ENCODE measurements at places on chromosomes 16 and 17.

GRCh38 chr17:17391668-17392370, 85.0 kb upstream of the MED9 start:
- DNase-seq = peak; percentile 53

GRCh38 chr17:29582254-29582765, 7.1 kb downstream of the GIT1 start:
- DNase-seq = no peak

- DNase-seq = peak; percentile 68
These were observed at the start of gene SAMD14 for GRCh38 chr17:50129728-50130558. SAMD14 (minus strand) TSS chr17:50130160; CDS start chr17:50124959, 5,201 bp downstream.

DNA sequence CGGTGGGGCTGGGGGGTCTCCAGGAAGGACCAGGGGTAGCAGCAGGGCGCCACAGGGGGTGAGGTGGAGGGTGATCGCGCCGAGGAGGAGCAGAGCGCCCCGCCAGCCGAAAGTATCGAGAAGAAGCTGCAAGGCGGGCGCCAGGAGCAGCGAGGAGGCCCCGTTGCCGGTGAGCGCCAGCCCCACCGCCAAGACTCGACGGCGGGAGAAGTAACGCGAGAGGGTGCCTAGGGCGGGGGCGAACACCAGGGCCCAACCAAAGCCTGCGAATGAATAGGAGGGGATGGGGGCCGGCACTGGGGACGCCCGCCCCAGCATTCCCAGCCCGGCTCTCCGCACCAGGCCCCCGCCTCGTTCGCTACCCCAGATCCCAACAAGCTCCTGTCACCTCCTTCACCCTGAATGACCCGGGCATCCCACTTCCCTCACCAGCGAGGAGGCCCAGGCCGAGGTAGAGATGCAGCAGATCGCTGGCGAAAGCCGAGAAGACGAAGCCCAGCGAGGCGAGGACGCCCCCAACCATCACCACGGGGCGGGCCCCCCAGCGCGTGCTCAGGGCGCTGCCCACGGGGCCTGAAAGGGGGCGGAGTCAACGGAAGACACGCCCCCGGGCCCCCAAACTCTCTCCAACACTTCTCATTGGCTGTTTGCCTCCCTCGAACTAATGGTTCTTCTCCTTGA, 1.3 kb downstream of the SLC16A11 start:
- DNase-seq = peak; percentile 64

GRCh38 chr17:72033334-72033733, 87.5 kb upstream of the SOX9 start:
- no peak for DNase-seq

GRCh38 chr16:12439399-12440227, 364.1 kb downstream of the CPPED1 start:
- DNase-seq = no peak

GRCh38 chr17:70089513-70090148, 14.6 kb downstream of the KCNJ16 start:
- no peak for DNase-seq

GRCh38 chr17:15092762-15093161, 172.4 kb downstream of the PMP22 start:
- no peak for DNase-seq

DNA sequence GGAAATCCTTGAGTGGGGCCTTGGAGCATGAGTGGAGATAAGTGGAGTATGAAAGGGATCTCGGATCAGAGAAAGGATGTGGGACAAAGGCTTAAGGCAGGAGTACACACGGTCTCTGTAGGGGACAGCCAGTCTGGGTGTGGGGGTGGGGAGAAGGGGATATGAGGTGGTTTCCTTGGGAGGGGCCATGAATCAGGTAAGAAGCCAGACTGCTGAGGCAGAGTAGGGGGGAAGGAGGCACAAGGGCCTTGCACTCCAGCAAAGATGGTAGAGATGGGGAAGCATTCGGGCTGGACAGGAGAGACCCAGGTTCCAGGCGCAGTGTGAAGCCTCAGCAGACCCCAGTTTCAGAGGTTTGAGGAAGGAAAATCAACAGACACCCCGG, 1.6 kb downstream of the HSD11B2 start:
- DNase-seq = no peak

GRCh38 chr17:5869041-5869745, 201.0 kb upstream of the WSCD1 start:
- DNase-seq = no peak

DNA sequence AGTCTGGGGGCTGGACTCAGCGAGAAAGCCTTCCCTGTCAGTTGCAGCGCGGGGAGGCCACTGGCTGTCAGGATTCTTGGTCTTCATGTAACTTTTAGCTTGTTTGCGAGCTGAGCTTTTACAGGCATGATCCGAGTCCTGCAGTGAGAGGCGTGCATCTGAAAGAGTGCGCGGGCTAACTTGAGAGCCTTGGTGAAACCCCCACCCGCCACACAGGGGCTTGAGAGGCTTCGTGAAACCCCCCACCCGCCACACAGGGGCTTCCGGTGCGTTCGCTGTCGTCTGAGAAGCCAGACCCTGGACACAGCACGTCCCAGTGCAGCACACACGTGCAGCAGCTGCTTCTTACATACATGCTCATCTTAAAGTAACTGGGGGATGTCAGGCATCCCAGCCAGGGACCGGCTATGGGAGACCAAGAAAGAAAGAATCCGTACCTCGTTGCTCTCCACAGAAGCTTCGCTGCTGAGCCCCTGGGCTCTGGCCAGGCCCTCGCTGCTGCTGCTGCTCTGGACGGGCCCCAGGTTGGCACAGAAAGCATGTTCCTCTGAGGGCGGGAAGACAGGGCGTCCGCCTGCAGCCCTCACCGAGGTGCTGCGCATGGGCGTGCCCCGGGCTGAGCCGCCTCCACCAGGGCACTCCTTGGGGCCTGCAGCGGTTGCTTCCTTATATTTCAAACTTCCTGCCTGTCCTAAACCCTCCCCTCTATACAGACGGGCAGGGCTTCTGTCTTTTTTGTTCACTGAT, 7.8 kb downstream of the NUDT16L1 start:
- no peak for DNase-seq
